Thoracic aorta (tissue), 2 donors: ENCODE measurements at places on chromosomes 1 and 21. TPM values are rescaled to one million over a fixed set of nuclear protein-coding genes. Genes with fewer than 3 reads are reported as not detected.

DNA sequence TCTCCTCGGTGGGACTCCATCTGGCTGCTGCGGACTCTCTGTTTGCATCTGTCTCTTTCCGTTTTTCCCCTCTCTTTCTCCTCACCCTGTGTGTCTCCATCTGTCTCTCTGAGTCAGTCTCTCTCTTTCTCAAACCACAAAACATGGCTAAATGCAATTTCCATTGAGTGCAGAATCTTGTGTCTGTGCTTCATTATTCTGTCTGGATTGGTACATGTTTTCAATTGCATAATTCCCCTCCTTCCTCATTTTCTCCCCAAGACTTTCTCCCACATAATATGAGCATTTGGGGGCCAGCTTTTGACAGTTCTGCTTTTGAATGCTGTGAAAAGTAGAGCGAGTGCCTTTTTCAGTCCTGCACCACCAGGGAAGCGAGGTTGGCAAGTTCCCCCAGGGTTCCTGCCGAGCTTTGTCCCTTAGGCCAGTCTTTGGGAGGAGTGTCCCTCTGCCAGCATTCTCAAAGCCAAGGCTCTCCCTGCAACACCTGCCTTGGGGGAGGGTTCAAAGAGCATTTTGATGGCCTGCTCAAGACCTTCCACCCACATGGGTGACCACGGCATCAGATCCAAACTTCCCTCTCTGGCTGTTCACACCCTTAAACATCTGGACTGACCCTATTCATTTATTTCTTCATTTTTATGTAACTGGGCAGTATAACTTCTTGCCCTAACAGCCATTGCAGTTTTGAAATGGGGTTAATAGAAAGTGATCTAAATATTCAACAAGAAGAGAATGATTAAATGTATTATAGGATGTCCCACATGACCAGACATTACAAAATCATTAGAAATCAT is 32.8 kb upstream of the SCMH1 start:
- H3K27me3 ChIP-seq = no peaks in the 10 kb centered on the region
- H3K27ac ChIP-seq = no peak overlapping the region
- DNase-seq = no peak
- H3K4me3 ChIP-seq = no peak overlapping the region
- H3K4me1 ChIP-seq = no peaks in the 10 kb centered on the region
- H3K36me3 ChIP-seq = no peaks in the 10 kb centered on the region

- no peaks in the 10 kb centered on the region for H3K36me3 ChIP-seq
- H3K27ac ChIP-seq = peak overlapping the region; percentile 80
- H3K4me1 ChIP-seq = peaks cover 92% of the 10 kb centered on the region
- H3K27me3 ChIP-seq = no peaks in the 10 kb centered on the region
Observed at GRCh38 chr1:163166886-163167555, 35.7 kb downstream of the RGS5 start.

HTR6 gene
- total RNA-seq = 0.41 TPM

DNA sequence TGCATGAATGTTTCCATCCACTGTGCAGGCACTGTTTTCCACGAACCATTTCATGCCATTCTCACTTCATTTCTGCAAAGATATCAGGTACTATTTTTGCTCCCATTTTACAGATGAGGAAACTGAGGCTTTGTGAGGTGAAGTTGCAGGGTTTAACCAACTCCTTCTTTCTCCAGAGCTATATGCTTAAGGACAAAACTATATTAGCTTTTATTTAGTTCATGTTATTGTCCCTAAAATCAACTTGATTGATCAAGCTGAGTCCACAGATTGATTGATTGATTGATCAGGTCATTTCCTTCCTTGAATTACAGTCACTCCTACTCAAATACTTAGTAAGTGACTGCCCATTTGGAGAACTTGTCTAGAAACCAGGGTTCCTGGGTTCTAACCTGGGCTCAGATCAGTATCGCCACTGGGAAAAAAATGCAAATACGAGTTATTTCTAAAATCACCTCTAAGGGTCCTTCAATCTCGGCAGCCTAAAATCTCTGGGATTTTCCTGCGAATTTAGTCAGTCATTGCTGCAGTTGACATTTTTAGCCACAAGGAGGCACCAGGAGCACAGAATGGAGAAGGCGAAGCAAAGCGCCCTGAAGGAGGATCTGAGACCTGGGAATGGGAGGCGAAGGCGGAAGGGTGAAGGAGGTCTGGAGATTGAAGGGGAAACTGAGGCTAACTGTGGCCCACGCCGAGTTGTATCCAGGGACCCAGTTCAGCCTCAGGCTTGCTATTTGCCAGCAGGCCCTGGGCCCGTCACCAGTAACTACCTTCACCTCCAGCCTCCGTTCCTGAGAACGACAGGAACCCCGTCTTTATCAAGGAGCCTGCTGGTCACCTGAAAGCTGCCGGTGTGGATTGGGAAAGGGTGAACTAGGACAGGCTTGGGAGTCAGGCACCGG is 14.3 kb upstream of the MUL1 start:
- H3K4me3 ChIP-seq = no peak overlapping the region
- no peak overlapping the region for H3K27ac ChIP-seq
- peak; percentile 43 for DNase-seq
- H3K4me1 ChIP-seq = no peaks in the 10 kb centered on the region
- no peaks in the 10 kb centered on the region for H3K36me3 ChIP-seq

DNA sequence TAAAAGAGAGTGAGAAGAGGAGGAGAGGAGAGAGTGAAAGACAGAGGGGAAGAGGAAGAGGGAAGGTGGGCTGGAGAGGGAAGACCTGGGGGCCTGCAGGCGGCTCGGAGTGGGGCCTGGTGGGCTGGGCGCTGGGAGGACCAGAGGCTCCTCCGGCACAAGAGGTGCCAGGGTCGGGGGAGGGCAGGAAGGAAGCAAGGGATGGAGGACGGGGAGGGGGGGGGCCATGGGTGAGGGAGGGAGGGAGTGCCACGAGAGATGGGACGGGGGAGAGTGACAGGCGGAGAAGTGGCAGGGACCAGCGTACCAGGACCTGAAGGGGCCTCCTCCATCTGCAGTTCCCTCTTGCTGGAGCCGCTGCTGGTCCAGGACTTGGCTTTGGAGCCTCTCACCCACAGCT is 87.7 kb downstream of the CASZ1 start:
- no peak for DNase-seq
- H3K4me1 ChIP-seq = no peaks in the 10 kb centered on the region
- H3K36me3 ChIP-seq = no peaks in the 10 kb centered on the region
- no peaks in the 10 kb centered on the region for H3K27me3 ChIP-seq

RGS7 gene
- total RNA-seq = not detected
